ENCODE measurements at places on chromosomes 7 and 10. TPM values are rescaled to one million over a fixed set of nuclear protein-coding genes. Genes with fewer than 3 reads are reported as not detected.

The SNX13 gene
- 73.9 TPM for total RNA-seq

The SLC29A3 gene
- total RNA-seq, result 2.6 TPM

The ABCB1 gene
- 11.9 TPM for total RNA-seq

The ZNF117 gene
- 89.6 TPM for total RNA-seq

The STYXL1 gene
- total RNA-seq, result 14.8 TPM

The CHN2 gene
- 19.4 TPM for total RNA-seq

The CABCOCO1 gene
- total RNA-seq, result 0.82 TPM

The PRSS2 gene
- total RNA-seq, result not detected

The NCF1 gene
- 4.0 TPM for total RNA-seq

The SSBP1 gene
- 123 TPM for total RNA-seq

The UCMA gene
- total RNA-seq, result not detected

The TMEM229A gene
- total RNA-seq, result not detected

The ITPRIP gene
- 30.5 TPM for total RNA-seq

The AOAH gene
- total RNA-seq, result 4.6 TPM

The AFAP1L2 gene
- 11.3 TPM for total RNA-seq

The UCN3 gene
- not detected for total RNA-seq

The ACTL6B gene
- total RNA-seq, result not detected

The RELN gene
- 0.65 TPM for total RNA-seq

The PAX4 gene
- total RNA-seq, result not detected

The PRPS1L1 gene
- total RNA-seq, result not detected

The AMPH gene
- 102 TPM for total RNA-seq

The PRLHR gene
- not detected for total RNA-seq

The ARL3 gene
- total RNA-seq, result 6.0 TPM

The HTRA1 gene
- 224 TPM for total RNA-seq

The EEF1AKMT2 gene
- 28.4 TPM for total RNA-seq

The MOGAT3 gene
- not detected for total RNA-seq

The SDK1 gene
- 9.1 TPM for total RNA-seq
